ENCODE measurements at places on chromosomes 2 and 18. TPM values are rescaled to one million over a fixed set of nuclear protein-coding genes. Genes with fewer than 3 reads are reported as not detected.

- DNase-seq = peak; percentile 24
These were observed 219.3 kb downstream of the NEDD4L start for GRCh38 chr18:58263055-58263957.

DNA sequence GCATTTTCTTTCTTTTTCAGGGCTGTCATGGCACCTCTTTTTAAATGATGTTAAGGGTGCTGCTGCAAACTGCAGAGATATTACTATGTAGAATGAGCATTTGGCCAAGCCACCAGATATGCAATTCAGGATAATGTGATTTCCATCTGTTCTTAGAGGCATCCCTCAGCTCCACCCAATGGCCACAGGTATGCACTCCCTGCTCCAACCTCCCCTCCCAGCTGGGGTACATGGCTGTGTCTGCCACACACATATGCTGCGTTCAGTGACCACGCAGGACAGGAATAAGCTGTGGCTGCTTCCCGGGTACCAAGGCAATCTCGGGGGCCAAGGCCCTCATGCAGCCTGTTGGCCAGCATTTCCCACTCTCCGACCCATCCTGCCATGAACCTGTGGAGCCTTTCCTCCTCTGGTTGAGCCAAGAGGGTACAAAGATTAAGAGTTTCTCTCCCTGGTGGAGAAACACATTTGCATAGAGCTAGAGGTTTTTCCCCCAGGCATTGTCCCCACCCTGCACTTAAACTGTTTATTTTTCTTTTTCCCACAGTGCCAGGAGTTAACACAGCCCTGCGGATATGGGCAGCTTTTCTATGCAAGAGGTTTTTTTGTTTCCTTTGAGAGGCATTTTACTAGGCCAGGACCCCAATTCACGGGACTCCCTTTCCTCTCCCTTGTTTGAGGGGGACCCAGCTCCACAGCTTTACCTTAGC, 147.0 kb downstream of the GCA start:
- no peak for DNase-seq

Gene LYG2
- not detected for total RNA-seq

DNA sequence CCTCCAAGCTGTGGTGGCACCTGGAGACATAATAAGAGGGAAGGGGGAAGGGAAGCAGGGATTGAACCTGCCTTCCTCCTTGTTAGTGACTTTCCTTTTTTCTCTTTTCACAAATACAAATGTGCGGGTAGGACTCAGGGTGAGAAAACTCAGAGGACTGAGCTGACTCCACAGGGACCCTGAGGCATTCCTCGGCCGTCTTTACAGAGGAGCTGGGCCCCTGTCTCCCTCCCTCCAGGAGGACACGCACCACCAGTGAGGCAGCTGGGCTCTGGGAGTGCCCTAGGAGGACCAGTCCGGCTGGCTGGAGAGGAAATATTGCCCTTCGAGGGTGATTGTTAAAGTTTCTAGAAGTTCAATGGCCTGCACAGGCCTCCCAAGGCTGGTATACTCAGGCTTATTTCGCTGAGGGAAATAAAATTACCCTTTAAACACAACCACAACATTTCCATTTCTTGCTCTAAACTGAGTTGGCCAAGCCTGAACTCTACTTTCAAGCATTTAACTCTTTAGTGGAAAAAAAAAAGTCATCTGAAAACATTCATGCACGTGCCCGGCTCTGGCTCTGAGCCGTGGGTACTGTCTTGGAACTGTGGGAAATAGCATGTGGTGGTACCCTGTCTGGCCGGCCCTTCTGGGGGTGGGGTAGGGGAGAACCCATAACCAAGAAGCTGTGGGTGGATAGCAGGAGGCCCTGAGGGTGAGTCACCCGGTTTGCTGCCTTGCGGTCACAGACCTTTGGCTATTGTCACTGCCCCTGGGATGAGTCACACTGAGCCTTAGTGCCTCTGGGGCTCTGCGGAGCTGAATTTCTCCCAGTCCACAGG, 116.0 kb downstream of the COPS8 start:
- peak; percentile 87 for DNase-seq

DNA sequence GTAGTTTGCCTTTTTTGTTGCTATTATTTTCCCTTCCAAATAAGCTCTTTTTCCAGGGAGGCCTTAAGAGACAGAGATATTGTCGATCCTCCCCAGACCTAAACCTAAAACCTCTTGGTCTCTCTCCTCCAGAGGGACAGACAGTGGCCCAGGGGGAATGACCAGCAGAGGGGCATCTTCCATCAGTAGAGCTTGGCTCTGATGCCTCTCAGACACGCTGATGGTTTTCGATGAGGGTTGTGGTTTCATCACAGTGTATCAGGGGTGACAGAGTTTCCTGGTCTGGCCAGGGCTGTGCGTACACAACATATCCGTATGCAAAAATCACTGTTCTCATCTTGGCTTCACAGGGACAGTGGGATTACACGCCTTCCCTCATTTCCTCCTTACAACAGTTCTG, 68.6 kb downstream of the GATA6 start:
- no peak for DNase-seq

- no peak for DNase-seq
These were observed 708.5 kb upstream of the FAM98A start for GRCh38 chr2:34307636-34308035.

DNA sequence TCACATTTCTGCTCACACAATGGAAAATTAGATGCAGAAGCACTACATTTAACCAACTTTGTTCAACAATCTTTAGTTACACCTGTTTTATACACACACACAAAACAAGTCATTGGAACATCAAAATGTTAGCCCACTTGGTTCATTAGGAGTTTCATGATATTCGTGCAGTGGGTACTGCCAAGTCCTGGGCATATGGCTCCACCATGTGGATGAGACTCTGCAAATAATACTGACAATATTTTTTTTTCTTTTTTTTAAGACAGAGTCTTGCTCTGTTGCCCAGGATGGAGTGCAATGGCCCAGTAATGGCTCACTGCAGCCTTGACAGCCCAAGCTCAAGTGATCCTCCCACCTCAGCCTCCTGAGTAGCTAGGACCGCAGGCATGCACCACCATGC, 34.5 kb upstream of the GRB14 start:
- DNase-seq = no peak

DNA sequence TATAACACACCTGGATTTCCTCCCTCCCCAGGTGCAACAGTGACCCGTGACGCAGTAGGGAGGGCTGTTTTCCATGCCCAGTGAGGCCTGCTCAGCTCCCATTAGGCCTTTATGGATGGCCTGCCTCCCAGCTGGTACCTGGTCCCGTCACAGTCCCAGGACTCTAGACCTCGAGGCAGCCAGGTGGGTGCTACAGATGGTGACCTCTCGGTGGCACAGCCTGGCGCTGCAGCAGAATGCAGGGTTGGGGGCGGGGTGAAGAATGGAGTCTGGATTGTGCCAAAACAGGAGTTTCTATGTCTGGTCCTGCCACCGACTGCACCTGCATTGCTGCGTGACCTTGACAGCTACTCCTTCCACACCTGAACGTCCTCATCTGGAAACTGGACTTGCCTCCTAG, 18.0 kb upstream of the YWHAQ start:
- DNase-seq = no peak

Gene CNDP1
- total RNA-seq = not detected

GRCh38 chr18:74282755-74283554, 8.8 kb downstream of the CYB5A start:
- DNase-seq = no peak

GRCh38 chr2:232276733-232277313, 101.7 kb upstream of the ALPP start:
- no peak for DNase-seq

- no peak for DNase-seq
These were observed 1035.8 kb upstream of the FANCL start for GRCh38 chr2:59276917-59277316.

Gene HRH4
- total RNA-seq = not detected

GRCh38 chr2:147041121-147041494, 803.7 kb upstream of the ACVR2A start:
- no peak for DNase-seq

Gene CRYGC
- not detected for total RNA-seq

Gene DSG4
- total RNA-seq = not detected

- no peak for DNase-seq
These were observed 1285.7 kb downstream of the CNTNAP5 start for GRCh38 chr2:125310657-125311364.

GRCh38 chr2:152322222-152322621, 12.8 kb upstream of the FMNL2 start:
- no peak for DNase-seq

DNA sequence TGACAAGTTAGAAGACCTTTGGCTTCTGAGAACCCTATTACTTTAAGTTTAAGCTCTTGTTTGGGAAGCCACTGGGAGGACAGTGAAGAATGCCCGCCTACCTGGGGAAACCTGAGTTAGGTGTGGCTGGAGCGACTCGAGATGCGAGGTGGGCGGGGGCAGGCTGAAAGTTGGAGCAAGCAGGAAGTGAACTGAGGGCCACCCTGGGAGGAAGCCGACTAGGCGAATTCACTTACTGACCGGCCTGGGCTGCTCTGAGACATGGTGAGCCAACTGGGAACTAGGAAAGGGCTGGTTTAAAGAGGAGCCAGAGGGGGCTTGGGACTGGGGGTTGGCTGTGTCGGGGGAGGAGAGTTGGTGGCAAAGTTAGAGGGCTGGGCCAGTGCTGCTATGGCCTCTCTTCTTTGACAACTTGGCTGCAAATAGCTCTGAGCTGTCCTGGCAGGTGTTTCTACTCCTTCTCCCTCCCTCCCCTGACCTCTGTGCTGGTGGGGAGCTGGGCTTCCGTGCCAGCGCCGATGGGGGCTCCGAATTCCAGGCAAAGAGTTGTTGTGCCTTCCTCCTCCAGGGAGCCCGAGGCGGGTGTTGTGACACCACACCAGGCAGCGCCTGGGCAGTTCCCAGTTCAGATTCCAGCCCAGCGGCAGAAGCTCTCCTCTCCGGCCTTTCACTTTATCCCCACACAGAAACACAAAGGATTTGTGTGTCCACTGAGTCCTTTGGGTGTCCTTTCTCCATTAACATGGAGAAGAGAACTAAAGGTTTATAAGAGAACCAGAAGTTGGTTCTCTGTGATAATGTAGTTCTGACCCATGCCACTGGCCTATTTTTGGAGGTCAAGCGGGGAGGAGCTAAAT, at the start of gene VAMP8:
TSS of gene VAMP8 (plus strand) at position 201 of the 857 bp plus-strand sequence. CDS start at position 262, 61 bp downstream.
- DNase-seq = no peak

GRCh38 chr2:231722721-231723307, 14.5 kb downstream of the PTMA start:
- no peak for DNase-seq

GRCh38 chr18:49843778-49844625, 30.7 kb upstream of the ACAA2 start:
- DNase-seq = no peak

DNA sequence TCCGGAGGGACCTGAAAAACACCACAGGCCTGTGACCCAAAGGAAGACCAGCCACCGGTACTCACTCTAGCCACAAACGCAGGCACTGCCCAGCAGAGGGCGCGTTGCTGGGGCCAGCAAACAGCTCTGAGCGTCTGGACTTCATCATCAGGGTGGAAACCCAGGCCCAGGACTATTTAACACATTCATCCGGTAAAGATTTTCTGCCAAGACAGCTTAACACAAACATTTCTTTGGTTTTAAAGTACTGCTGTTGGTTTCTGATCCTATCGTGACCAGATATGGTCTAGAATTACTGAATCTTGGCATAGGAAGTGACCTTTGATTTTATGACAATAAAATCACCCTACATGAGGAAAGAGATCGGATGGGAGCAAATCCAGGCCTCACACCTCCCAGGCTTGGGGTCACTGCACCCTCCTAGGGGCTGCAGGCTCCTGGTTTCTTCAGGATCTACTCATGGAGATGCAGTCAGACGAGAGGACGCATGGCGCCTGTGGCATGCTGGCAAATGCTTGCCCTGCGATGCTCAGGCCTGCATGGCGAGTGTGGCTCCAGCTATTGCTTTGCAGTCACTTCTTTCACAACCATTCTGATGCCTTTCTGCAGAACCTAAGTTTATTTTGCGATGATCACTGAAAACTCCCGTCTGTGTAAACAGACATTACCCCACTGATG, 130.4 kb downstream of the COL4A4 start:
- DNase-seq = peak; percentile 32

- DNase-seq = no peak
These were observed 103.3 kb upstream of the SLC38A11 start for GRCh38 chr2:165058476-165059265.

DNA sequence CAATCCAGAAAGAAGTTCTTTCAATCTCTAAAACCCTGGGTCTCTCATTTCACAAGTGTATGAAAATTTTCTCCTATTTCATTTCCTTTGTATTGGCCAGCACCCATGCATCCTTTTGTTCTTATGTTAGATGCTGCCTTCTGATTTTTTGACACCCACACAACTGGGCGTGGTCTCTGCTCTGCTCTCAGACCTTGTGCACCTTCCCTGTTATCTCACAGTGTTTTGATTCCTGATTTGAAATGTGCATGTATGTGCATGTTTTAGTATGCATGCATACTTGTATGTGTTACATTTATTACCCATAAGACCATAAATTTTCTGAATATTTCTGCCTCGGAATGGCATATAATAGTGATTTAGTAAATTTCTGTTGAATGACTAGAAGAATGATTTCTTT, 152.2 kb downstream of the CTNNA2 start:
- no peak for DNase-seq

Gene COL6A3
- 1,501 TPM for total RNA-seq

Gene DUSP11
- 28.6 TPM for total RNA-seq

DNA sequence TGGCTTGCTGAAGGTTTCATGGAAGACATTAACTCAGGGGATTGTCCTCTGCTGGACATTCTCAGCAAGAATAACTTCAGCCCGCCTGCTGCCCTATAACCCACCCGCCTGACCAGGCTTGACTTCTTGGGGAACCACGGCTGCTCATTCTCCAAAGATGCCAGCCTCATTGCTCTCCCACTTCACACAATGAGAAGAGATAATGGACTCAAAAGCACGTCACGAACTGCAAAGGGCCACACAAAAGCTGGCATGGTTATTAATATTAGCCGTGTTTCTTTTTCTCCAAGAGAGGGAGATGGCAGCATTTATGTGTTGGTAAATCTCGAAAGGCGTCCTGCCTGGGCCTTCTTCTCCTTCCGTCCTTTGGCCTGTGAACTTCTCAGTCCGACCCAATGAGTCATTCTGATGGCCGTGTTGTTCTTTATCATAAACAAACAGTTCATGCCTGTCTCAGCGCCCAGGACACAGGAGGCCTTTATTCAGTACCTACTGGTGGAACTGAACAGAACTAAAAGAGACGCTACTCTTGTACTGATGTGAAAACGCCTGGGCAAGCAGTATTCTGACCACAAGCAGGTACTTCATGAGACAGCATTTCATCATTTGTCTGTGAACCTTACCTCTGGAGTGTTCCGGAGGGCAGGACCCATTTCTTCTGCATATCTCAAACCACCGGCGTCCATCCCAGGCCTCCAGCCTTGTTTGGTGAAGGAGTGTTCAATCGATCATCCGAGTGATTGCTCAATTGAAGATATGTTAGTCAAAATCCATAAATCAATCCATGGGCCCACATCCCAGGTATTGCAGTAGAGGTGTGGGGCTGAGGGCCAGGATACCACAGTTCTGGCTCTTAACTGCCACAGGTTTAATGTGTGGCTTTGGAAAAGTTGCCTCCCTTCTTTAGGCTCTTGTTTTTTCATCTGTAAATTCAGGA, 25.1 kb upstream of the KLHL29 start:
- DNase-seq = no peak

Gene ALPG
- total RNA-seq = not detected

DNA sequence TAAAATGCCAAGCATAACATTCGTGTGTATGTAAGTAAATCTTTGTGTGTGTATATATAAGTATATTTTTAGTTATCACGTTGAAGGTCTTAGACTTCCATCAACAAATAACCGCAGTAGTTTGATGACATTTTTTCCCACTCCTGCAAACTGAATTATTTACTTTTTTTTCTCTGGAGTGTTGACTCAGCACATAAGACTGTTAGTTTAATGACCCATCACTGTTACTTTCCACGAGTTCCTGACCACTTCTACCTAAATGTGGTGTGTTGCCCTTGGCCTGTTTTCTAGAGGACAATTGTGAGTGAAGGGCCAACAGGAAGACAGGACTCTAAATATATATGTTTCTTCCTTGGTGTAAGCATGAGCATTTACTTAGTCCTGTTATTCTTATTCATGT, 71.3 kb upstream of the TXNDC2 start:
- peak; percentile 95 for DNase-seq
